ENCODE measurements at places on chromosomes 11 and 22. TPM values are rescaled to one million over a fixed set of nuclear protein-coding genes. Genes with fewer than 3 reads are reported as not detected.

Gene MMP8
- total RNA-seq: 0.16 TPM

Gene C11orf68
- 12.6 TPM for total RNA-seq

Gene C11orf87
- total RNA-seq: 29.8 TPM

Gene ACTN3
- not detected for total RNA-seq

Gene GAB4
- not detected for total RNA-seq

Gene OR10V1
- not detected for total RNA-seq

Gene GGTLC3
- not detected for total RNA-seq

Gene SYVN1
- 10.1 TPM for total RNA-seq

Gene MCAM
- 10.6 TPM for total RNA-seq

Gene BAIAP2L2
- total RNA-seq: not detected

Gene OR51E2
- total RNA-seq: not detected

Gene GRAMD1B
- 59.9 TPM for total RNA-seq

Gene KLHL35
- total RNA-seq: 28.5 TPM

Gene ANO9
- not detected for total RNA-seq

Gene CARNS1
- 0.16 TPM for total RNA-seq

Gene PLCB3
- 9.2 TPM for total RNA-seq

Gene CDC45
- 1.4 TPM for total RNA-seq

Gene MS4A6A
- total RNA-seq: 3.7 TPM

Gene MISFA
- 0.62 TPM for total RNA-seq

Gene UCP3
- total RNA-seq: 0.62 TPM

Gene PIK3IP1
- total RNA-seq: 23.2 TPM

Gene CARS1
- 35.7 TPM for total RNA-seq

Gene LMO2
- 18.4 TPM for total RNA-seq

Gene CADM1
- 248 TPM for total RNA-seq

Gene GLYATL1
- 0.78 TPM for total RNA-seq

Gene GLB1L3
- 0.47 TPM for total RNA-seq

Gene CSF2RB
- total RNA-seq: 0.62 TPM

Gene OR5I1
- total RNA-seq: not detected

Gene AIFM3
- 4.2 TPM for total RNA-seq

Gene OR52A1
- total RNA-seq: not detected

Gene BTG4
- not detected for total RNA-seq

Gene ACR
- total RNA-seq: not detected

Gene CSNK2A3
- total RNA-seq: 5.5 TPM

Gene OR5T2
- not detected for total RNA-seq

Gene PLXNB2
- total RNA-seq: 46.0 TPM

Gene TRIM44
- total RNA-seq: 16.8 TPM

Gene VPREB1
- total RNA-seq: not detected

Gene UPK3A
- total RNA-seq: not detected

Gene IL18
- 2.0 TPM for total RNA-seq

Gene CRYAB
- total RNA-seq: 10.3 TPM

Gene GAS2
- 13.4 TPM for total RNA-seq

Gene IGF2
- 25.6 TPM for total RNA-seq

Gene LAYN
- total RNA-seq: 4.4 TPM

Gene CRELD2
- total RNA-seq: 17.5 TPM

Gene PDGFD
- total RNA-seq: 13.1 TPM

Gene PHOX2A
- total RNA-seq: not detected

Gene P2RY6
- total RNA-seq: not detected

Gene NELL1
- total RNA-seq: 104 TPM

Gene OR5A2
- total RNA-seq: not detected

Gene ST14
- total RNA-seq: not detected

Gene IGLL1
- not detected for total RNA-seq

Gene SCUBE1
- 21.2 TPM for total RNA-seq

Gene XKR3
- not detected for total RNA-seq

Gene GNG3
- 20.0 TPM for total RNA-seq

Gene METTL15
- 25.6 TPM for total RNA-seq

Gene TRIM77
- total RNA-seq: not detected

Gene C1QTNF5
- total RNA-seq: 4.2 TPM

Gene SLC15A3
- total RNA-seq: 5.8 TPM
